ENCODE measurements at places on chromosomes 12 and 14.

GRCh38 chr14:77007975-77008421 is 20.5 kb downstream of the IRF2BPL start:
- DNase-seq = peak; percentile 54

GRCh38 chr12:8449355-8449859 is 6.4 kb upstream of the CLEC6A start:
- DNase-seq = peak; percentile 46

DNA sequence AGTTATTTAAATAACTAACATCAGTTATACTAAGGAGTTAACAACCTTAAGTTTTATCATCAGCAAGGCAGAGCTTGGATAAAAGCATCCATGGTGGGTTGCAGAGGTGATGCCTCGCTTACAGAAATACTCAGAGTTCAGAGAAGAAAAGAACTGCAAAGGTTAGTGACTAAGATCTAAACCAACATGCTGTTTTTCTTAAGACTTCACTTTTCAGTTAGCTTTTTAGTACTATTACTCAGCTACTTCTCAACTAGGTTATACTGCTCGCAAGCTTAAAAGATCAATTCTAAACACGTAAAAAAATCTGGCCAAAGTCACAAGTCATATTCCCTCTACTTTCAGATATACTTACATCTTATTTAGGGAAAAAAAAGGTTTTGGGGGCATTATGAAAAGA is 2.8 kb downstream of the PPP1CC start:
- no peak for DNase-seq

GRCh38 chr12:12032851-12033797 is 37.6 kb upstream of the BCL2L14 start:
- peak; percentile 92 for DNase-seq

GRCh38 chr12:8508910-8509841 is 4.1 kb upstream of the CLEC4D start:
- peak; percentile 6 for DNase-seq

DNA sequence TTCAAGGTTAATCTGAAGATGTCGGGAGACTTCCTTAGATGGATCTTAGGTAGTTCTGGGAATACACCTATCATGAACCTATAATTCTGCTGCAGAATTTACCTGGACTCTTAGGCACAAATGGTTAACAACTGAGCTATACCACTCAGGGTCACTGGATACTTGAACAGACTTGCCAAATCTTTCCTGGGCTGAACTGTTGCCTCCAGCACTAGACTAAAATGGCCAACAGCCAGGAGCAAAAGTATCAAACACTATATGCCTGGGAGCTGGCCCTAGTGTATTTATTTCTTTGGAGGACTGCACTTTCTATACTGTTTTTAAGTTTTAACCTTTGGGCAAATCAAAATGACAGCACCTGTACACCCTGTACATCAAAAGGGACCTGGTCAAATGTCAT is 252.8 kb downstream of the TMEM117 start:
- no peak for DNase-seq

DNA sequence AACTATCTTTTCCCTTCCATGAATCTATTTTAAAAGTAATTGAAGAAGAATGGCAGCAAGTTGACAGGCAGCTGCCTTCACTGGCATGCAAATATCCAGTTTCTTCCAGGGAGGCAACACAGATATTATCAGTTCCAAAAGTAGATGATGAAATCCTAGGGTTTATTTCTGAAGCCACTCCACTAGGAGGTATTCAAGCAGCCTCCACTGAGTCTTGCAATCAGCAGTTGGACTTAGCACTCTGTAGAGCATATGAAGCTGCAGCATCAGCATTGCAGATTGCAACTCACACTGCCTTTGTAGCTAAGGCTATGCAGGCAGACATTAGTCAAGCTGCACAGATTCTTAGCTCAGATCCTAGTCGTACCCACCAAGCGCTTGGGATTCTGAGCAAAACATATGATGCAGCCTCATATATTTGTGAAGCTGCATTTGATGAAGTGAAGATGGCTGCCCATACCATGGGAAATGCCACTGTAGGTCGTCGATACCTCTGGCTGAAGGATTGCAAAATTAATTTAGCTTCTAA is 18.4 kb downstream of the TMPO start:
- peak; percentile 36 for DNase-seq

DNA sequence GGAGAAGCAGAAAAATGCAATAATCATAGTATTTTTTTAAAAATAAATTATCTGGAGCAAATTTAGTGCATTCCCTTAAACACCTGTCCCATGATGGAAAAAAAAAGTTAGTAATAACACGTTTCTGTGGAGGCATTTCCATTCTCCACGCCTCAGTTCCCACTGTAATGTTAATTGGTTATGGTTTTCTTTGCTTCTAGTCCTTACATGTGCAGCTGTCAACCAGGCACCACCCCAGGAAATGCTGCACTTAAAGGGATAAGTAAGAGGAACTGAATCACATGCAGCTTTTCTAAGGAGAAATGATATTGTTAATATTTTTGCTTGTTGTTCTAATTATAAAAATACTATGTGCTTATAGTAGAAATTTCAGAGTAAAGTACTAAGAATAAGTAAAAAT is 240.3 kb downstream of the ZFP36L1 start:
- DNase-seq = peak; percentile 93

- DNase-seq = no peak
Measured at GRCh38 chr12:126558810-126559209, 1493.6 kb downstream of the AACS start.

DNA sequence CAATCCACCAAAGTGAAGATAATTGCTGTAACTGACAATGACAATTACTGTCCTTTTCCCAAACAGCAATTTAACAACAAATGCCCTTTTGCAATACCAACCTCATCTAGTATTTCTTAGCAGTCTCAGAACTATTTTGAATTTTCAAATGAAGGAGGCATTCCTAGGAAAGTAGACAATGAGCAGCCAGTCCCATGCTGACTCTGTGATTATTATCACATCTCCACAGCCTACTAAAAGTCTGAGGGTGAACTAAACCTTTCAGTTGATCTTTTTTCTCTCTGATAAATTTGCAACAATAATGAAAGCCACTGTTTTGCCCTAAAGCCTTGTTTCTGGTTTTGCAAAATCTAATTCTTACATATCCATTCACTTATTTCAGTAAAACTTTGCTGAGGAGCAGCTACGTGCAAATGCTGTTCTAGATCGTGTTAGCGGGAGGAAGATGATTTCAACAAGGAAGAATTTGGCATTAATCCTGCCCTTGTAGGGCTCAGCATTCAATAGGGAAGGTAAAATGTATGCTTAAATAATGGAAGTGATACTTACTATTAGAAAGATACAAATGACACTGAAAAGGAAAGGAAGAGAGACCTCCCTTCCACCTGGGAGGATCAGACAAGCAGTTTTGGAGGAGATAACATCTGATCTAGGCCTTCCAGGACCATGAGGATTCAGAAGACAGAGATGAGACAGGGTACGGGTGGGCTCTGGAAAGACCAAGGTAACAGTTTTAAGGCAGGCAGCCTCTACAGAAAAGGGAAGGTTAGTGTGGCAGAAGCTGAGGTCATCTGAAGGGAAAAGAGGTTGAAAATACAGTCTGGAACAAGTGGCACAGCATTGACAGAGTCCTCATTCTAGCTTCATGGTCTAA is 47.4 kb downstream of the SLC38A1 start:
- peak; percentile 25 for DNase-seq

DNA sequence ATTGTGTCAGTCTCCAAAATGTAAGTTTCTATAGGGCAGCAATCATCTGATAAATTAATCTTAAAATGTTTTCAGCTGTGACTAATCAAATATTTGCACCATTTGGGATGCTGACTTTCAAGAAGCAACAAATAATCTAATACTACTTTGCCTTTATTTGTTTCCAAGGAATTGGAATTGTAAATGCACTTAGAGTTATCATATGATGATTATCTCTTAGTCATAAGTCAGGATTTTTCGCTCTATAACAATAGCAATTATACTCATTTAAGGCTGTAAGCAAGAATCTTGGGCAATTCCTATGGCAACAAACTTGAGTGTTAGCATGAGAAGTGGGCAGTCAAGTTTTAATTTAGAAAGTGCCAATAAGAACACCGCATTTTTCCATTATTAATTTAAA is 13.0 kb upstream of the BAZ1A start:
- no peak for DNase-seq

DNA sequence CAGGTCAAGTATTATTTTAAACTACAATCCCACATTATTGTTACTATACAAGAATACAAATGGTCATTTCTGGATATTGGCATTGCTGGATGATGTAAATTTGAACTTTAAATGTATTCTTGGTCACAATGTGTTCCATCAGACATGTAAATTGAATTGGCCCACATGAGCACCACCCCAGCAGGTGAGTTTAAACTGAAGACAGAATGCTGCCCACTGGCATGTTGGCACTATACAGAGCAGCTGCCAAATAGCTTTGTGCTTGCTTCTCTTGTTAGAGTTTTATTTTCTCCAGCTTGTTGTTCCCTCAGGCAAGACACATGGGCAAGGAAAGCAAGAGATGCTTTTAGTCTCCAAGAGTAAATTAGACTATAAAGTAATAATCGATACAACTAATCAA is 98.6 kb downstream of the C12orf50 start:
- DNase-seq = no peak

- DNase-seq = no peak
Measured at GRCh38 chr12:61254225-61254624, 1006.0 kb upstream of the USP15 start.

GRCh38 chr14:97458661-97459579 is 661.7 kb downstream of the VRK1 start:
- peak; percentile 39 for DNase-seq

- peak; percentile 18 for DNase-seq
Measured at GRCh38 chr12:59010118-59010517, 89.8 kb upstream of the LRIG3 start.

- no peak for DNase-seq
Measured at GRCh38 chr12:89370421-89370831, 18.1 kb upstream of the DUSP6 start.

- no peak for DNase-seq
Measured at GRCh38 chr12:49921299-49921698, 17.6 kb upstream of the FAIM2 start.

DNA sequence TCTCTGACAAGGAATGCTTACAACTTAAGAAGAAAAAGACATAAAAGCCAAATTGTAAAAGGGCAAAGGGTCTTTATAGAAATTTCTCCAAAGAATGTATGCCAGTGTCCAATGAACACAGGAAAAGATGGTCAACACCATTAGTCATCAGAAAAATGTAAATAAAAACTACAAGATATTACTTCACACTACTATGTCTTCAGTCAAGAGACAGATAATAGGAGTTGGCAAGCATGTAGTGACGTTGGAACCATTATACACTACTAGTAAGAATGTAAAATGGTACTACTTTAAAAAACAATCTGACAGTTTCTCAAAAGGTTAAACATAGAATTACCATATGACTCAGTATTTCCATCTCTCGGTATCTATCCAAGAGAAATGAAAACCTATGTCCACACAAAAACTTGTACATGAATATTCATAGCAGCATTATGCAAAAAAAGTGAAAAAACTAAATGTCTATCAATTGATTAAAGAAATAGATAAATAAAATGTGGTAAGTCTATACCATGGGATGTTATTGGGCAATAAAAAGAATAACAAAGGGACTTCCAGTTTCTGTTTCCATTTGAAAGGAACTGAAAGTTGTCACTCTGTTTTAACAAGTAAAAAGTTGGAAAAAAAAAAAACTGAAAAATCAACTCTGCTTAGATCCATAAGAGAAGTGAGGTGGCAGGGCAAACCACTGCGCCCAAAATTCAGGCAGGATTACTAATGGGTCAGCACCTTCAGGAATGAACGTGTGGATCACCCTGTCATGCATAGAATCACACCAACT is 69.8 kb downstream of the ALG10B start:
- DNase-seq = no peak

DNA sequence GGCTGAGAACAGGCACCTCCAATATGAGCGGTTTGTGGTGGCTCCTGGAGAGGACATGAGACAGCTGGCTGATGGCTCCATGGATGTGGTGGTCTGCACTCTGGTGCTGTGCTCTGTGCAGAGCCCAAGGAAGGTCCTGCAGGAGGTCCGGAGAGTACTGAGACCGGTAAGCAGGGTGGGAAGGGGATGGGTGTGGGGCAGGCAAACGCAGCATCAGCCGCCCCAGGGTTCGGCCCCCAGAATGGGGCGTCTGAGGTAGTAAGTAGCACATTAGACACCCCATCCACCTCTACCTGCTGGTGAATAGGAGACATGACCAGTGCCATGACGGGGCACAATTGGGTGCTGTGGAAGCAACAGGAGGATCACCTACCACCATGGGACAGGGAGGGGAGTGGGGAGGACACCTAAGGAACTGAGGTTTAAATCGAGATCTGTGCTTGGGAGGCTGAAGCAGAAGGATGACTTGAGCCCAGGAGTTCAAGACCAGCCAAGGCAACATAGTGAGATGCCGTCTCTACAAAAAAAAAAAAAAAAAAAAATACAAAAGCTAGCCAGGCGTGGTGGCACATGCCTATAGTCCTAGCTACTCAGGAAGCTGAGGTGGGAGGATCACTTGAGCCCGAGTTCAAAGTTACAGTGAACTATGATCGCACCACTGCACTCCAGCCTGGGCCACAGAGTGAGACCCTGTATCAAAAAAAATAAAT is 25.5 kb downstream of the ITGA7 start:
- DNase-seq = no peak

DNA sequence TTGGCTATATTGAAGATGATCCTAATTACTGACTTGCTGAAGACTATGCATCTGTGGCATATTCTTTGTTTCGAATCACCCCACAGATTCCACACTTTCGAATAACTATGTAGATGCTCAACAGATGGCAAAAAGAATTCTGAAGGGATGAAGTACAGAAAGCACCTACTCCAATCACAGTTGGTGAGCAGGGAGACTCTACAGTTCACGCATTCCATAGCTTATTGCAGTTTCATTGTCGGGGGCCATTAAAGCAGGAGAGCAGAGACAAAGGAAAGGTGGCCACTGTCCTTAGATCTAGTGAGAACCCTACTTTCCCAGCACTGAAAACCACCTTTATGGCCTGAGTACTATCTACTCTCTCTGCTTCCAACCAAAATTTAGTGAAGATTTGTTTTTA is 191.9 kb downstream of the STXBP6 start:
- DNase-seq = no peak

GRCh38 chr12:44127966-44128710 is 292.3 kb downstream of the TMEM117 start:
- no peak for DNase-seq

GRCh38 chr12:4984344-4984743 is 59.3 kb upstream of the KCNA5 start:
- DNase-seq = no peak

Data from tongue (tissue), 3 donors.